ENCODE measurements at places on chromosomes 2 and 18.
A peak's percentile ranks its signal among the peaks of the same experiment; 100 is the strongest.

DNA sequence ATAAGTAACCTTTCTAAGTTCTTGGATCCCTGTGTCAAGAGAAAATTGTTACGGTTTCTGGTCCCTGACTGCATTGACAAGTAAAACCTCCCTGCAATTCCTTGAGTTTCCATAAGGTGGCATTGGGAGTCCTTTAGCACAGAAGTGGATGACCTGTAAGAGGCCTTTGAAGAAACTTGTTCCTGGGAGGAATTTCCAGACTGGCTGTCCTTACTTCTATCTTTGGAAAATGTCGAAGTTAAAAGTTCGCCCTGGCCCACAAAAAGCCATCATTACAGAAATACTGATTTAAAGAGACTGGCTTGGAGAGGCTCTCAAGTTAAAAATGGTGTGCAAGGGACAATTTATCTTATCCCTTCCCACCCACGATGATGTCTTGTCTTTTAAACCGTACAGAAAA is 218.4 kb downstream of the CDH20 start:
- DNase-seq: peak; percentile 93

DNA sequence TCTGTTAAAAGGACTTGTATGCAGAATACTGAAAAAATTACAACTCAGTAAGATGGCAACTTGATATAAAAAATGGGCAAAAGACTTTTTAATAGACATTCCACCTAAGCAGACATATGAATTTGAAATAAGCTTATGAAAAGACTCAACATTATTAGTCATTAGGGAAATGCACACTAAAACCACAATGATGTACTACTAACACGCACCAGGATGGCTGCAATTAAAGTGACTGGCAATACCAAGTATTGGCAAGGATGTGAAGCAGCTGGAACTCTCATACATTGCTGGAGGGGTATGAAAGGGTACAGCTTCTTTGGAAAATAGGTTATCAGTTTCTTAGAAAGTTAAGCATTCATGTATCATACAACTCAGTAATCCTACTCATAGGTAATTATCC is 3.2 kb upstream of the ENOSF1 start:
- DNase-seq: no peak

DNA sequence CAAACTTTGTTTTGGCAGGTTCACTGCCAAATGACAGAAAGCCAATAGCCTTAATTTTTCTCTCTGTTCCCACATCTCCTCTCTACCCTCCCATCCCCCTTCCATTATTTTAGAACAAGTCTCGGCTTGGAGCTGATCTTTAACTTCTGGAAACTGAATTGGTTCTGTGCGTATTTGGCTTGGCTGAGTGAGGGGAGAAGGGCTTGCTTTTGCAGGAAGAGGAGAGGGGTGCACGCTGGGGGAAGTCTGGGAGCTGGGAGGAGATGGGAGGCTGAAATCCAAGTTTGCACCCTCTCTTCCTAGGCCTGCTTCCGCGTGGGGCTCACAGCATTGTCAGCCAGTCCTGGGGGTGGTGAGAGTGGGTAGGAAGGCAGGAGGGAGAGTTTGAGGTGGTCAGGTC is 176.1 kb upstream of the SPRED2 start:
- DNase-seq: no peak

GRCh38 chr18:23941791-23942190 is 72.8 kb upstream of the TTC39C start:
- DNase-seq: no peak

GRCh38 chr2:83471655-83472054 is 987.4 kb downstream of the SUCLG1 start:
- peak; percentile 69 for DNase-seq

- no peak for DNase-seq
Observed at GRCh38 chr2:30354621-30355020, 92.4 kb upstream of the LCLAT1 start.

- DNase-seq: no peak
Observed at GRCh38 chr2:19870792-19871191, 31.0 kb downstream of the TTC32 start.

- no peak for DNase-seq
Observed at GRCh38 chr2:147688242-147688641, 156.6 kb upstream of the ACVR2A start.

DNA sequence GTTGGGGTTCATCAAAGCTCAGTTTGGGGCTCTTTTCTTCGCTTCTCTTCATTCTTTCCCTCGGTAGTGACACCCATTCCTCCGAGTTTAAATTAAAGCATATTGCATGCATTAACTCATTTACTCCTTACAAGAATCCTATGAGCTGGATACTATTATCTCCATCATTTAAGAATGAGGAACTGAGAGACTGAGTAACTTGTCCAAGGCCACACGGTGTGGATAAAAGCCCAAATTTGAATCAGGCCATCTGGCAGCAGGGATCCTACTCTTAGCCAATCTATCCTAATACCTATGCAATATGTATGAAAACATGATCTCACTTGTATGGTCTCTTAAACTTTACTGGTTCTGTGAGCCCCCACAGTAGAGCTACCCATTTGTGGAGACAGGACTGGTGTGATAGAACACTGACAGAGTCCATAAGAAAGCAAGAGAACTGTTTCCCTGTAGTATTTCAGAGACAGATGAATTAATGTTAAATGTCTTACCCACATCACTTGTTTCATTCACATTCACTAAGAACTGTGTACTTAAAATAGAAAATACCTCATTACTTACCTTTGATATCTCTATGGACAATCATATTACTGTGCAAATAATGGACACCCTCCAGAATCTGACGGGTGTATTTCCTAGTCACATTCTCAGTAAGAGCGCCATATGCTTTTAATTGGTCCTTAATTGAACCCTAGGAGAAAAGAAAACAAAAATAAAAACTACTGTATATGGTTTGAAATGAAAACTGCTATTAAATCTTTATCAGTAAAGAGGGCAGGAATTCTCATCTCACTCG is 20.4 kb upstream of the ERCC3 start:
- no peak for DNase-seq

DNA sequence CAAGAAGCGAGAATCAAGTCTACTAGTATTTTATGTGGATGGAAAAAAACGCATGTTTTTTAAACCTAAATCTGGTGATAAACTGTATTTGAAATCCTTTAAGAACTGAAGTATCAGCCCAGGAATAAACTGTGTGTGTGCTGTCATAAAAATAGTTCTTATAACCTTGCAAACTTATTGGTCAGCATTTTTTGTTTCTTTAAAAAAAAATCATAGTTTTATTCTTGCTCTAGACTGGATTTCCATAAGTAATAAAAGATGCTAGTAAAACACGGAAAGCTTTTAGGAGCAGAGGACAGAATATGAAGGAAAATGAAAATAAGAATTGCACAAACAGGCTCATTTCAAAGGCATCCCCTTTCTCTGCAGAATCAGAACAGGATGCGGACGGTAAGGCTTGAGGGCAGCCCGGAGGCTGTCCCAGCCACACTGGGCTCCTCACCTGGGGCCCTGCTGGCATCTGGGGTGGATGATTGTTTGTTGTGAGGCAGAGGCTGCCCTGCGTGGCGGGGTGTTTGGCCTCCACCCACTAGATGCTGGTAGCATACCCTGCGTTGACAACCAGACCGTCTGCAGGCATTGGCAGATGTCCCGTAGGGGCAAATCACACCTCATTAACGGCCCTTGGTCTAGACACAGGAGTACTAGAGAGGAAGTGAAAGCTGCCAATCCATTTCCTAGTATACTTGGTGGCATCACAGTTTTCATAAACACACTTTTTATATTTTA is 52.5 kb downstream of the MBP start:
- no peak for DNase-seq

- DNase-seq: no peak
Observed at GRCh38 chr2:8389431-8390108, 292.3 kb upstream of the ID2 start.

GRCh38 chr2:37560241-37560848 is 111.1 kb downstream of the CDC42EP3 start:
- DNase-seq: peak; percentile 26

GRCh38 chr18:37846996-37847395 is 281.4 kb upstream of the CELF4 start:
- DNase-seq: no peak

DNA sequence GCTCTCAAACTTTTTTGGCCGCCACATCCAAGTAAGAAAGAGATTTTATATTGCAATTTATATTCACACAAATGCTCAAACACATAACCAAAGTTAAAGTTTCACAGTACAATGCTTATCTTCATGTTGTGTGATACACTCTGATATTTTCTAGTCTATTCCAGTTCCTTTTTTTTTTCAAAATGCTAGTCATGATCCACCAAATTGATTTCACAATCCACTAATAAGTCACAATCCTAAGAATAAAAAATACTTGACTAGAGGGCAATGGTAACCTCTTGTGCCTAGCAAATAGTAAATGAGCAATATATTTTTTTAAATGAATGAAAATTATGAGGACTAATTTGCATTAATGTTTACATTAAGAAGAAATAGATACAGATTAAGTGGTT is 5.8 kb upstream of the PTPN4 start:
- no peak for DNase-seq

DNA sequence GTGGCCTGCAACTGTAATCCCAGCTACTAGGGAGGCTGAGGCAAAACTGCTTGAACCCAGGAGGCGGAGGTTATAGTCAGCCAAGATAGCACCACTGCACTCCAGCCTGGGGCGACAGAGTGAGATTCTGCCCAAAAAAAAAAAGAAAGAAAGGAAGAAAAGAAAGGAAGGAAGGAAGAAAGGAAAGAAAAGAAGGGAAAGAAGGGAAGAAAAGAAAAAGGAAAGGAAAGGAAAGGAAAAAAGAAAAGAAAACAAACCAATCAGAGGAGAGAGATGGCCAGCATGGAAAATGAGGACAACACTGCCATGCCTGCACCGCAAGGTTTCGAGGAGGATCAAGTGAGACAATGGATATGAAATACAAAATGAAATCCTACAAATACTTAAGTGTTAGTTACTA is 34.7 kb downstream of the NOL10 start:
- no peak for DNase-seq

GRCh38 chr18:58861353-58861752 is 3.3 kb upstream of the ZNF532 start:
- no peak for DNase-seq

DNA sequence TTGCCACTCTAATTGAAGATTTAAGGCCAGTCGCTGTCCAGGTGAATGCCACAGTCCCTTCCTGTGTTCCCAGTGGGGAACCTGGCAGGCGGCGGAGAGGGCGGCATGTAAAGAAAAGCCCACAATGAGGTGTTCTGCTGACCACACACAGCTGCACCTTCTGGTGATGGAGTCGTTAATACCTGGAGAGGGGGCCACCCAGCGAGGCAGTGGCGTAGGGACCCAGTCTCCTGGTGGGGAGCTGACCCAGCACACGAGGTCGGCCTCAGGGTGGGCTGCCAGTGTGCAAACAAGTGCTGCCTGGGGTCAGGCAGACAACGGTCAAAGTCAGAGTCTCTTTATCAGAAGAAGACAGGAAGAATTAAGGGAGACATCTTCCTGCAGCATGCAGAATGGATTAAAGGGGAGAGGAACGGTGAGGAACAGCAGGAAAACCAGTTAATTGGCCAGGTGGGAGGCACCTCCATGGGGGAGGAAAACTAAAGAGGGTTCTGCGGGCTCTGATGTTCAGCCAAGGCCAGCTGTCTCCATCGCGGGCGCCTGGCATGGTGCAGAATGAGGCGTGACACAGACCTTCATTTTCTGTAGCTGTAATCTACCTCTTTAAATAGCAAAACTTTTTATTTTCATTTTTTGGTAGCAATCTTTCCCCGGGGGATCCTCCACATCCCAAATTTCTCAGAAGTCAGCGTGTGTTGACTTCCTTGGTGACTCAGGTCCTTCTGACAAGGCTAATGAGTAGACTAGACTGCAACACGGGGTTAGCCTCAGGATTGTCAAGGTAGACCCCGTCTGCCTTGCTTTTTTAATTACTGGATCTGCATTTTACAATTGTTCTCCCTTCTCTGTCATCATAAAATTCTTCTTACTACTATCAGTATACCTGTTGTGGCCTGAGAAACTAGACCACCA is 78.3 kb downstream of the SMAD7 start:
- no peak for DNase-seq

- no peak for DNase-seq
Observed at GRCh38 chr18:3839581-3839981, 389.6 kb downstream of the TGIF1 start.

DNA sequence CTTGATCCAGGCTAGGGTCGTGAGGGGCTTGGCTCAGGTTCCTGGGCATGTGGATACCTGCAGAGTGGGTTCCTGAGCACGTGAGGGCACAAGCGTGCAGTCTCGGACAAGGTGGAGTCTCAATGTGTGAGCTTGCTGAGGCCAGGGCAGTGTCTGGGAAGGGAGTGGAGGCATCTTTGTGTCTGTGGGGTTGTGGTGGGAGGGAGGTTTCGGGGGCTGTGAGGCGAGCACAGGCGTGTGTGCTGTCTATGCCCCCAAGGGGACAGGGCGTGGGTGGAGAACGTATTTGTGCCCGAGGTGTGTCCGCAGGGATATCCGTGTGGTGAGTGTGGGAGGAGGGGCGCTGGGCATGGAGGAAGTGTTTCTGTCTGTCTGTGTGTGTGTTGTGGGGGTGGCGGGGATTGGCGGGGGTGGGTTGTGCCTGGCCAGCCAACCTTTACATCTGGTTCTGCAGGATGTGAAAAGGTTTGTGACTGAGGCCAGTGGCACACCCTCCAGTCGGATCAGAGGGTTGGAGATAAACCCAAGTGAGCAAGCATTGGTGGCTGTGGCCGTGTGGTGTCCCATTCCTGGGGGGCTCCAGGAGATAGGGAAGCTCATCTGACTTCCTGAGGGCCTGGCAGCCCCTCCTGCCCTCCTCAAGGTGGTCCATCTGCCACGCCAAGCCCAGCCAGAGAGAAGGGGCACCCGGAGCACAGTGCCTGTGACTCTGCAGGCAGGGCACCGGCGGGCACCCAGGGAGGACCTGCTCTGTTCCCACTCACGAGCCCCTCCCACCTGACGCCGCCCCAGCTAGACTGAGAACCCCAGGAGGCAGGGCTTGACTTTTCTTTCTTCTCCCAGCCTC is 57.1 kb downstream of the ZFP36L2 start:
- DNase-seq: no peak

DNA sequence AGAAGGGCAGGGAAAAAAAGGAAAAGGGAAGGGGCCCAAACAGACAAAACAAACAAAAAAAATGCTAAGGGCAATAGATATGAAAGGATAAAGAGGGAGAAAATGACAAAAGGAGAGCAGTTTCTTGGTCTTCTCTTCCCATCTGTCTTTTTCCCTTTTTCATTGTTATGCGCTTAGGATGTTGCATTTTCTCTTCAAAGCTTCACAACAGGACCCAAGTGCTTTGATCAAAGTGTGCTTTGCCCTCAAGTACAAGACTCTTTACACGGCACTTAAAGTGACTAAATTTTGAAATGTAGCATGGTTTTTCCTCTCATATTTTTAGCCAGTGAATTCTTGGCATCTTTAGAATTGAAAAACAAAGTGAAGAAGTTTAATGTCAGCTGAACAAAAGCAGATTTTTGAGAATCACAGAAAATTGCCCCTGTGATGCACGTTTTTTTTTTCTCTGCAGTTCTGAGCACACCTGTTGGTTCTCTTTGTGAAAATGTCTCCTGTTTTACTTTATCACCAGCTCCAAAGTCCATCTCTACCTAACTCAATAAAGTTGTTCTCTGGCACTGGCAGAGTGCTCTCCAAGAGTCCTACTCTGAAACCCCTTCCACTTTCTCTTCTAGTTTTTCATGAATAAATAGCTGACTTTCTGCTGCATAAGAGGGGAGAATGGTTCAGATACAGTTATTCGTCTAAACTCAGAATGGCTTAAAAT is 126.6 kb downstream of the KCNH7 start:
- DNase-seq: peak; percentile 58
